NCI-H510A (cell line): ENCODE measurements at places on chromosomes 11 and 22.

DNA sequence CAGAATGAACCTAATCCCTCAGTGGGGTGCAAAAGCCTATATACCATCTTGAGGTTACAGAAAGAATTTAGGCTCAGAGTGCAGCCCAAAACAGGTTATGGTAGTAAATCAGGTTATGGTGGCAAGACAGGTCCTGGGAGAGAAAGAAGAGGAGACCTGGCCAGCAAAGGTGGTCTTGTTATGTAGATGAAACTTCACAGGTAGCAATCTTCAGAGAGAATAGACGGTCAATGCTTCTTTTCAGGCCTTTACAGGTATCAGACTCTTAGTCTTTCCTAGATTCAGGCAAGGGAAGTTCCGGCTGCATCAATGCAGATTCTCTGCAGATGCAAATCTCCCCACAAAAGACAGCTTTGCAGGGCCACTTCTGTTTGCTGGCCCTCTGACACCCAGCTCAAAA lies 45.8 kb upstream of the SORL1 start:
- no peak for DNase-seq

DNA sequence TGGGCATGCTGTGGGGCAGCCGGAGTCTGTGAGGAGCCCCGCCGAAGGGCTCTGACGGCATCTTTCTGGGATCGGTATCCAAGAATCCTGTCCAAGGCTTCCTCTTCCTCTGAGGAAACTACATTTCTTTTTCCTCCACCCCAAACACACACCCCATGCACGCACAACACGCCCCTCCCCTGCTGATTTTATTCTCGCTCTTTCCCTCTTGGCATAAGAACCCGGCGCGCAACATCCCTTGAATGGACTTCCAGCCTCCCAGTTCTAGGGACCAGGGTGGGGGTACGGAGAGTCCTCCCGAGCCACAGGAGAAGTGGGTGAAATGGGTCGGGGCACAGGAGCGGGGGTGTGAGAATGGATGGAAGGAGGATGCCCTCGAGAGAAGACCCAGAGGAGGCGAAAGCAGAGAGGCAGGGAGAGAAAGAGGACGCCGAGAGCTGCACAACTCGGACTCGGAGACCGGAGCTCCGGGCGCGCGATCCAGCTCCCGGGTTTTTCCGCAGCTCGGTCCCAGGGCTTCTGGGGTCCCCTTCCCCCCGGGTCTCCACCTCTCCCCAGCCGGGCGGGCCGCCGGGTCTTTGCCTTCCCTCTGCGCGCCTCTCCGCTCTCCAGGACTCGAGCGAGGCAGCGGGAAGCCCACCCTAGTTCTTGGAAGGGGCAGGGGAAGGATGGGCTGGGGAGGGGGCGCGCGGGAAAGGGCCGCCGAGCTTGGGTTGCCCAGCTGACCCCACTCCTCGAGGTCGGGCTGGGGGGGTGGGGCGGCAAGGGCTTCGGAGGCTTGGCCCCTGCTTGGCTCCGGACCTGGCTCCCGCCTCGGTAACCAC lies 1.5 kb upstream of the LARGE1 start:
- peak; percentile 30 for DNase-seq

GRCh38 chr11:27642954-27643353 lies 57.3 kb downstream of the BDNF start:
- no peak for DNase-seq

DNA sequence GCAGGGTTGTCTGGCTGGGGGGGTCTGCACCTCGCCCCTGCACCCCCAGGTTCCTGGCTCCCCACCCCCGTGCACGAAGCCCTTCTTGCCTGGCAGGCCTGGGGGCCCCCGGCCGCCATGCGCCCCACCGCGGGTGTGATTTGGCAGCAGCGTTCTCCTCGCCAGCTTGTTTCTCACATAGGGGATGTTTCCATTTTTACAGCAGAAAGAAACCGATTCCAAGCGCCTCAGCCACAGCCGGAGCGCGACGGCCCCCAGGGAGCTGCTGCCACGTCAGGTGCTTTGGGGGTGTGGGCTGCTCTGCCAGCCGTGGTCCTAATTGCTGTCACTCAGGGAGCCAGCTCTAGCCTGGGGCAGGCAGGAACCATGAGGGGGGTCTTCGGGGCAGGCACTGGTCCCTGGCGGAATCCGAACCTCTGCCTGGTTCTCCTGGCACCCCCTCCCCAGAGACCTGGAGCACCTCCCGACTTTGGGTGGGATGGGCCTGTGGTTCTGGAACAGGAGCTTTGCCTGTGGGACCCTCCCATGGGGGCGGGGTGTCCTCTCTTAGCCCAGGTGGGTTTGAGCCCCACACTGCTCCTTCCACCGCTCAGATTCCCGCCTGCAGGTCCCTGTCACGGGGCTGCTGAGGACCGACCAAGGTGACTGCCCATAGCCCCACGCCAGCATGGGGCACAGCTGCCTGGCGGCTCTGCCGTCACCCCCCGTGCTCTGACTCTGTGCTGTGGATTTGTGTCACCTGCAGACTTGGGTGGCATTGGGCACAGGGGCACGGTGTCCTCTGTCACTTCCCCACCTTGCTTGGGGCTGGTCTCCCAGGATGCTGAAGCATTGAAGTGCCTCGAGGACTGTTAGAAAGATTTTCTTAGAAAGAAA lies 54.0 kb downstream of the RTN4R start:
- no peak for DNase-seq

GRCh38 chr22:29883045-29883774 lies at the start of gene MTMR3:
MTMR3 (plus strand) TSS chr22:29883174; CDS start chr22:29971060, 87,886 bp downstream.
- DNase-seq: peak; percentile 66

DNA sequence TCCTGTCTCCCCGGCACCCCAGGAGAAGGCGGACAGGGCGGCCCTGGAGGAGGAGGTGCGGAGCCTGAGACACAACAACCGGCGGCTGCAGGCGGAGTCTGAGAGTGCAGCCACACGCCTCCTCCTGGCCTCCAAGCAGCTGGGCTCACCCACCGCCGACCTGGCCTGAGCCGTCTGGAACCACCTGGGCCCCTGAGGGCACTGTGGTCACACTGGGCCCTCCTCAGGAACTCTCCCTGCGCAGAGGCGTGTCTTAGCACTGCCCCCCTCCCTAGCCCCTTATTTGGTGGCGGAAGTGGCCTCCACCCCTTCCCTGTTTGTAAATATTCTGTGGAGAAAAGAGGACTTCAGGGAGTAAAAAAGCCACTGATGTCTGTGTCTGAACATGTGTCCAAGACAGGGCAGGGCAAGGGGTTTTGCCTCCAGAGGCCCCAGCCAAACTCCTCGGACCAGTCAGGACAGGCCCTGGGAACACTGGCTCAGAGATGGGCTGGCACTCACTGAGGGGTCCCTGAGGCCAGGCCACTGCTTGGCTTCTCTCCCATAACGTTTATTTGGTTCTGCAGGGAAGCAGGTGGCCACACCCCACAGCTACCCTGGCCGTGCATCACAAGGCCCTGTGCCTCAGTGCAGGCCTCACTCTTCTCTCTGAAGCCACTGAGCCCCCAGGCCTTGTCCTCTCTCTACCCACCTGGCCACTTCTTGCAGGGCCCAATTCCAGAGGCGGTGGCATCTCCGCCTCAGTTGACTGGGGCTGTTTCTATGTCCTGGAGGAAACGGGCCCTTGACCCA lies 12.0 kb downstream of the RELA start:
- DNase-seq: no peak

GRCh38 chr11:95092549-95093324 lies 3.1 kb downstream of the ENDOD1 start:
- no peak for DNase-seq

- DNase-seq: no peak
Observed at GRCh38 chr22:28229566-28230485, 310.8 kb upstream of the PITPNB start.

- DNase-seq: no peak
Observed at GRCh38 chr11:110984693-110985092, 260.8 kb upstream of the POU2AF2 start.

DNA sequence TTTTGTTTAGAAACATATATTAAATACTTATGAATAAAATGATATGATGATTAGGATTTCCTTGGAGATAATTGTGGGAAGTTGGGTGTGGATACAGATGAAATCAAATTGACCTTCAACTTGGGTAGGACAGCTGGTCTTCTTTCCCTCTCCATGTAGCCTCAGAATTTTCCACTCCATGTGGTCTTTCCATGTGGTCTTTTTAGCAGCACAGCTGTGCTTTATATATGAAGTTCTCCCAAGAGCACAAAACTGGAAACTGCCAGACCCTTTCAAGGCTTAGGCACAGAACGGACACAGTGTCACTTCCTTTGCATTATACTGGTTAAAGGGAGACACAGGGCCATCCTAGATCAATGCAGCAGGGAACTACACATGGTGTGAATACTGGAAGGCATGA lies 28.6 kb downstream of the FAM76B start:
- no peak for DNase-seq

GRCh38 chr22:25368271-25368670 lies 148.8 kb downstream of the CRYBB2 start:
- DNase-seq: no peak

- no peak for DNase-seq
Observed at GRCh38 chr11:43579919-43580276, 100.6 kb upstream of the HSD17B12 start.

DNA sequence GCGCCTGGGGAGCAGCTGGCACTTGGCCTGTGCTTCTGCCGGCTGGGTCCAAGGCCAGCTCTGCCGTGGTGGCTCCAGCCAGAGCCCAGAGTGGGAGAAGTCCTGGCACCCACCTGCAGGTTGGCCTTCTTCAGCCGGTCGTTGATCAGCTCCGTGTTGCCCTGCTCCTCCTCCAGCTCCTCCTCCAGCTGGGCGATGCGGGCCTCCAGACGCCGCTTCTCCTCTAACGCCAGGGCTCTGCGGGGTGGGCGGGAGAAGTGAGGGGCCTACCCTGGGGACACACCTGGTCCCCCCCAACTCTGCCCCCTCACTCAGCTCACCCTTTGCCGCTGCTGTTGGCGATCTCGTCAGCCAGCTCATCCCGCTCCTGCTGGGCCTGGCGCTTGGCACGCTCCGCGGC lies 32.6 kb downstream of the APOL1 start:
- DNase-seq: no peak

- no peak for DNase-seq
Observed at GRCh38 chr22:29737251-29738117, 17.7 kb downstream of the CABP7 start.

GRCh38 chr11:66744485-66745355 lies 15.7 kb upstream of the SPTBN2 start:
- DNase-seq: peak; percentile 81

DNA sequence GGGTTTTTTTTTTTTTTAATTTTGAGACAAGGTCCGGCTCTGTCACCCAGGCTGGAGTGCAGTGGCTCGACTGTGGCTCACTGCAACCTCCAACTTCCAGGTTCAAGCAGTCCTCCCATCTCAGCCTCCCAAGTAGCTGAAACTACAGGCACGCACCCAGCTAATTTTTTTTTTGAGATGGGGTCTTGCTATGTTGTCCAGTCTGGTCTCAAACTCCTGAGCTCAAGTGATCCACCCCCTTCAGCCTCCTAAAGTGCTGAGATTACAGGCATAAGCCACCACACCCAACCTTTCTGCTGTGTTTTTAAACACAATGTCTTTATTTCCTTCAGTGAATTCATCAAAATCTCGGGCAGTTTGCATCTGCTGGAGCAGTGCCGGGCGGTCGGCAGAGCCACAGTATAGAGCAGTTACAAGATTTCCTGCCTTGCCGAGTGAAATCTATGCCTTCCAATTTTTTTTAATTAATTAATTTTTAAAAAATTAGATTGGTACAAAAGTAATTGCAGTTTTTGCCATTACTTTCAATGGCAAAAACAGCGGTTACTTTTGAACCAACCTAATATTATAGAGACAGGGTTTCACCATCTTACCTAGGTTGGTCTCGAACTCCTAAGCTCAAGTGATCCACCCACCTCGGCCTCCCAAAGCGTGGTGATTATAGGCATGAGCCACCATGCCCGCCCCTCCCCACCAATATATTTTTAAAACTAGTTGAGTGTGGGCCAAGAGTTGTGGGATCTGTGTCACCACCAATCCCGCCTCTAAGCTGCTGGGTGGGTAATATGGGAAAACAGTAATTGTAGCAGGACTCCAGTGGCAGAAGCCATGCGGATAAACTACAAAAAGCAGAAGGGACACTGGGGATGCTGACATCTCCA lies 2.7 kb upstream of the ACY3 start:
- DNase-seq: no peak

DNA sequence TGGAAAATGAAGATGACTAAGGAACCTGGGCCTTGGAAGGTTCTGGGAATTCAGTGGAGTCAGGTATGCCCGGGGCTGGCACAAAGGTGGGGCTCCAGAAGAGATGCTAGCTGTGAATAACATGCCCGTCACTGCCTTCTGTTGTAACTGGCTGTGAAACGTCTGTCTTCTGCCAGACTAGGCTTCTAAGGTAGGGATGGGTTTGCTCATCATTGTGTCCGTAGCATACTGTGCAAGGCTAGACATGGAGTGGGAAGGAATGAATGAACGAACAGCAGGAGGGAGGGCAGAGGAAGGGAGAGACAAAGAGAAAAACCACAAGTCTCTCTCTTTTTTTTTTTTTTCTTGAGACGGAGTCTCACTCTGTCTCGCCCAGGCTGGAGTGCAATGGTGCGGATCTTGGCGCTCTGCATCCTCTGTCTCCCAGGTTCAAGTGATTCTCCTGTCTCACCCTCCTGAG lies 327.4 kb downstream of the MN1 start:
- no peak for DNase-seq

DNA sequence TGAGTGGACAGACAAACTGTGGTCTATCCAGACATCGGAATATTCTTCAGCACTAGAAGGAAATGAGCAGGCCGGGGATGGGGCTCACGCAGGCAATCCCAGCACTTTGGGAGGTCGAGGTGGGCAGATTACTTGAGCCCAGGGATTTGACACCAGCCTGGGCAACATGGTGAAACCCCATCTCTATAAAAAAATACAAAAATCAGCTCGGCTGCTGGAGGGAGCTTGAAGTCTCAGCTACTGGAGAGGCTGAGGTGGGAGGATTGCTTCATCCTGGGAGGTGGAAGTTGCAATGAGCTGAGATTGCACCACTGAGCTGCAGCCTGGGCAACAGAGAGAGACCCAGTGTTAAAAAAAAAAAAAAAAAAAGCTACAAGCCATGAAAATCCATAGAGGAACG lies 8.0 kb upstream of the CTSD start:
- no peak for DNase-seq

DNA sequence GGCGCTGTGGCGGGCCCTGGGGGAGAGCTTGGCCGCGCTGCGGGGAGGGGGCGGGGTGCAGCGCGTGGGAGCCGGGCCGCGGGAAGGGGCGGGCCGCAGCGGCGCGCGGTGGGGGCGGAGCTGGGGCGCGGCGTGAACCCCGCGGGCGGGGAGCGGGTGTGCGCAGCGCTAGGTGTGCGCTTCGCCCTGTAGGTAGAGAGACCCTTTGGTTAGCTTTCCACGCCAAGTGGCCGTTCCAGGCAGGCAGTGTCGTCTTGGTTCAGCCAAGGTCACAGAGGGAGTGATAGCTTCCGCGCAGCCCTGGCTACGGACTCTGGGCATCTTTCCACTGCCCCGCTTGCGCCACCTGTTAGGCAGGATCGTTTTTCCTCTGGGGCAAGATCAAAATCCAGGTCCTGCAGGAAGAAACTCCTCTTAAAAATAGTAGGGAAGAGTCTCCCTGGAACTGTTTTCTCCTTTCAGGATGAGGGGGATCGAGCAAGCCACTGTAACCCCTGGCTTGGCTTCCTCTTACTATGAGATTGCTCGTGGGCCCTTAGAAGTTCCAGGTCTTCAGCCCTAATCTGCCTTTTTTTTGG lies 434 bp downstream of the BANF1 start:
- DNase-seq: no peak
